ENCODE measurements at places on chromosomes 6 and 20.

DNA sequence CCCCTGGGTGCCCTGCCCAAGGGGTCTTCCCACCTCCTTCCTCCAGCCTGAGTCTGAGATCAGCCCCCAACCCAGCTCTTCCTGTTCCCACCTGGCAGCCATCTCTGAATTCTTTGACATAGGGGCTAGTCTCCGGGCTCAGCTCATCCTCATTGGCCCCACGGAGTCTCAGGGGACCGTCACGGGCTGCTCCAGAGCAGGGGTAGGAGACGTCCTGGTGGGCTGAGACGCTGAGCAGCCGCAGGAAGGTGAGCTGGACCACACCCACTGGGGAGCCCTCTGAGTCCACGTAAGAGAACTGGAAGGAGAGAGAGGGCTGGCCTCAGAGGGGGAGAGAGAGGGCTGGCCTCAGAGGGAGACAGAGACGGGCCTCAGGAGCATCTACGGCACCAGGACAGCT, 28.1 kb downstream of the COL11A2 start:
- no peak for DNase-seq

GRCh38 chr6:16757332-16757731, 3.9 kb downstream of the ATXN1 start:
- no peak for DNase-seq

DNA sequence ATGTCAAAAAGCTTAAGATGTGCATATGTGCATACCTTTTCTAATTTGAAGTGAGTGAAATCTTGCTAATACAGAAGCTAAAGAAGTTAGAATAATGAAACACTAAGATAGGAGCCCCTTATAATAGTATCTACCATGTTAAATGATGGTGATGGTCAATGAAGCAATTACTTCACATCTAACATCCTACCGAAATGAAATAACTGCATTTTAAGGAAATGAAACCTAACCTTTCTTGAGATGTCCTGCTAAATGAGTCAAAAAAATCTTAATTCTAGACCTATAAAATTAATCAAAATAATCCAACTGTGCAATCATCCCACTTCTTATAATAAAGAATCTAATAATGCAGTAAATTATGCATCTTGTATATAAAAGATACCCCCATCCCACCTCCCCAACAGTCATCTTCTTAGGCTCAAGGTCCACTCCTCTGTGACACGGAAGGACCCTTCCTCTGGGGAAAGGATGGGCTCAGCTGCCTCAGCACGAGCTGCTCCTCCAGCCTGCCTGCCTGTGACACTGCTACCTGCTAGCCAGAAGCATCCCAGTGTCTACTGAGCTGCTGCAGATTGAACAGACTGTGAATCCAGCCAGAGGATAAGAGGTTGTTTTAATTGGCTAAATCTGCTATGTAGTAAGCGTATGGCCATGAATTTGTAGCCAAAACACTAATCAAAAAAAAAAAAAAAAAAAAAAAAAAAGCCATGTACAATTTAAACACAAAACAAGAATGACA, 129.6 kb upstream of the BEND3 start:
- peak; percentile 38 for DNase-seq

- no peak for DNase-seq
These were observed 23.2 kb downstream of the GHRH start for GRCh38 chr20:37238426-37238825.

GRCh38 chr20:8990770-8991169, 78.1 kb upstream of the PLCB4 start:
- DNase-seq = no peak

DNA sequence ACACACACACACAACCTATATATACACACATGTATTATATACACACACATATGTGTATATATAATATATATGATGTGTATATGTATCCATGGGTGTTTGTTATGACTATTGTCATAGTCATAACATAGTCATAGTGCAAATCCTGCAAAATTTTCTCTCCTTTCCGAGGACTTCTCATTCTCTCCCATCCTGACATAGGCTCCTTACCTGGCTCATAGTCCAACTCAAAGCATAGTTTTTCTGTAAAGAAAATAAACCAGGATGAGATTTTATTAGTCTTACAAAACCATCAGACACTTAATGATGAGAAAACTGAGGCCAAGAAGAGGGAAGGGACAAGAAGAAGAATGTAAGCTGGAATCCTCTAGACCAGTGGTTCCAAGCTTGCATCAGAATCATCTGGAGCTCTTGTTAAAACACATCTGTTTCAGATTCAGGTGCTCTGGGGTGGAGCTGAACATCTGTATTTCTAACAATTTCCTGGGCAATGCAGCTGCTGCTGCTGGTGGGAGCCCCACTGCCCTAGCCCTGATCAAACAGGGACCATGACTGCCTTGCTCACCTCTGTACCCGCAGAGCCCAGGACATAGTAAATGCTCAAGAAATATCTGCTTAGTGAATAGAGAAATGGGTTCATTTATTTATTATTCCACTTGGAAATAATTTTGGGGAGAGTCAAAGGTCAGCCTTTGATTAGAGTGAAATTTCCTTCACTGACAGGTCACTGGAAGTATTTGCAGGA, 5.3 kb downstream of the TRIM10 start:
- no peak for DNase-seq

DNA sequence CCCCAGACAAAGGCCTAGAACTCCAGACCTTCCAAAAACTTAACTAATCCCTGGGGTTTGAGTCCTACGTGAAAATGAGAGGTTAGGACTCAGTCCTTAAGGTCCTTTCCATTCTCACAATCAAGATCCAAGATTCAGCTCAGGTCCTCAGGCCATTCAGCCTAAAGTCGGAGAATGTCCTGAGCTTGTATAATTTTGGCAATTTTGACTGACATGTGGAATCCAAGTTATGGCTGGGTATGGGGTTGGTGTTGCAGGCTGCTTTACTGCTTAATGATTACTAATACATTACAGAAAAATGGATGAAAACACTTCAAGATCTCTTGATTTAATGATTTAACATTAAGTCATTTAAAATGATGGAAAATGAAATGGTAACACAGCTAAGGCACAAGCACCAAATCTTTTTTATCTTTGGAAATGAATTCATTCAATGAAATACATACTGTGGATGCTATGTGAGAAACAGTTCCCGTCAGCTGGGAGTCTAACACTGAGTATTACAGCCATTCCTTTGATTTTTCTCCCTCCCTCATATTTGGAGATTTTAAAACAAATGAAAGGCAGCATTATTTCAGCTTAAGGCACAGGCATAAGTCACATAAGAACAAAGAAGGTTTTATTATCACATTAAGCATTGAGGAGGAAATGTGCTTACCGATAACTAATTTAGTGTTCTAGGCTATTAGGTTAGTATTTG, 1.3 kb downstream of the ARHGAP18 start:
- no peak for DNase-seq

DNA sequence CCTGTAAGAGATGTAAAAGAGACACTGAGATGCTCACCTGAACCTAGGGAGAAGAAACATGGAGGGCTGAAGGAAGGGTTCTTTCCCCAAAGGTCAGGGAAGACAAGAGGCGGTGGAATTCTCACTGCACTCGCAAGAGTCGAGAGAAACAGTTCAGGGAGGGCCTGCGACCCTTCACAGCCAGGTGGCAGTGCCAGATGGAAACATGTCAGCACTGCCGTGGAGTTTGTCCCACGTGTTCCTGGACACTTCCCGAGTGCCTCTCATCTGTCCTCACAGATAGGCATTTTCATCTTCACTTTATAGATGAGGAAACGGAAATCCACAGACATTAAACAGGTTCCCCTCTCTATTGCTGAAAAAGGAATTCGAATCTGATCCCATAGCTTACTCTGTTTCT, 70.4 kb upstream of the SYNJ2 start:
- peak; percentile 89 for DNase-seq

DNA sequence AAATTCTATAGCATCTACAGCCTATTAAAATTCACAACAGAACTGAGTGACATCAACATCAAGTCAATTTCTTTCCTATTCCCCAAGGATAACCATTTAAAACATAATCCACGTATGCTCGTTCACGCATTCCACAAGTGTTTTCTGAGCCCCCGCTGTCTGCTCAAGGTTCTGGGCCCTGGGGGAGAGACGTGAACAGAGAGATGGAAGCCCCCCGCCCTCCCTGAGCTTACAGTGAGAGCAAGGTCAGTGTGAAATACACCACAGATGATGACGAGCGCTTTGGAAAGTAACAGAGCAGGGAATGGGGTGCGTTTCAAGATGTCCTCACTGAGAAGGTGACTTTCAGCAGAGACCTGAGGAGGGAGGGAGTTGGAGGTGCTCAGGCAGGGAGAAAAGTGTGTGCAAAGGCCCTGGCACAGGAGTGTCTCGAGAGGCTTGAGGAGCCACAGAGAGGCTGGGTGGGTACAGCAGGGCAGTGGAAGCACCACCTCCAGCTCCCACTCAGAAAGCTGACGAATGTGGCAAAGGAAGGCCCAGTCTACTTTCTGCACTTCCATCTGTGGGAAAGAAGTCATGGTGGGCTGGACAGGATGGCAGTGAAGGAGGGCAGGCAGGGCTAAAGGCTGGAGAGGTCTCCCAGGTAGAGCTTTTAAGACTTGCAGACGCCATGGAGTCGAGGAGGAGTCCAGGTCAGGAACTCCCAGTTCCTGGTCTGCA, 88.3 kb downstream of the DLL1 start:
- no peak for DNase-seq

Data from NCI-H524 (cell line).